ENCODE measurements at places on chromosomes 5 and 9.

DNA sequence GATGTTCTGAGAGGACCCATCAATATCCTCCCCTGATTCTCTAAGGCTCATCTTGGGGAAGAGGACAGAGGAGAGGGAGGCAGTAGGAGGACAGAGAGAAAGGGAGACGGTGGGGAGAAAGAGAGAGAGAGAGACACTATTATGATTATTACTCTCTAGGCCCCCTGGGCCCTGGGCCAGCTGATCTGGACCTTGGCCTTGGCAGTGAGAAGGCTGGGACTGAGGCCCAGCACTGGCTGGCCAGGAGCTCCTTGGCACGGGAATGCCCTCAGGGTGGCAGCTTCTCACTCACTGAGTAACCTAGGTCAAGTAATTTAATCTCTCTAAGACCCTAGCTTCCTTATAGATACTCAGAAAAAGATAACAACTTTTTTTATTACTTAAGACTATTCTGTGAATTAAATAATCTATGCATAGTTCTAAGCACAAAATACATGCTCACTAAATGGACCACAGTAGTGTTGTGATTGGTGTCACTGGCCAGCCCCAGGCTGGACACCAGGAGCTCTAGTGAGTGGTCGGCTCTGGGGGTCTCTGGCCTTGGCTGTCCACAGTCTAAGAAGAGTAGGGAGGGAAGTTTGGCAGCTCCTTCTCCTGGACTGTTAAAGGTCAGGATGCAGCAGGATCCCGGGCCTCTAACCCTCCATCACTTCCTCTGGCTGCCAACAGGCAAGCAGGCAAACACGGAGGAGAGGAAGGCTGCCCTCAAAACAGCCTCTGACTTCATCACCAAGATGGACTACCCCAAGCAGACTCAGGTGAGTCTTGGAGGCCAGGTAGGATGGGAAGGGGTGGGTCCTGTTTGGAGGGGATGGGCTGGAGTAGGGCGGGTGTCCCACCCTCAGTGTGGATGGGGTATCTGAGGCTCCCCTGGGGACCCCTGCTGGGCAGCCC lies 50.0 kb downstream of the GSN start:
- DNase-seq, result no peak

DNA sequence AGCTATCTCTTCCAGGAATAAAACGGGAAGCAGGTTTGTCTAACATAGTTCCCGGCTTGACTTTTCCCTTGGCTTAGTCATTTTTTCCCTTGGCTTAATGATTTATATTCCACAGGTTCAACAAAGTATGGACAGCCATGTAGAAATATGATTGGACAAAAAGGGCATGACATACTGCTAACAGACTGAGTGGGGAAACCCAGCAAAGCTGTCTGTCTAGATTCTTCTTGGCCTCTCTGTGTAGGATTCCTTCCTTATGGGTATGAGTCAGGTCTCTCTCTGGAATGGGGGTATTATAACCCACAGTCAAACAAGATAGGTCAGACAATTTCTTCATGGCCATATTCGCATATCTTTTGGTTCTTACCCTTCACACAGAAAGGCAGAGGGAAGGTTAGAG lies 5.7 kb upstream of the MTAP start:
- no peak for DNase-seq

DNA sequence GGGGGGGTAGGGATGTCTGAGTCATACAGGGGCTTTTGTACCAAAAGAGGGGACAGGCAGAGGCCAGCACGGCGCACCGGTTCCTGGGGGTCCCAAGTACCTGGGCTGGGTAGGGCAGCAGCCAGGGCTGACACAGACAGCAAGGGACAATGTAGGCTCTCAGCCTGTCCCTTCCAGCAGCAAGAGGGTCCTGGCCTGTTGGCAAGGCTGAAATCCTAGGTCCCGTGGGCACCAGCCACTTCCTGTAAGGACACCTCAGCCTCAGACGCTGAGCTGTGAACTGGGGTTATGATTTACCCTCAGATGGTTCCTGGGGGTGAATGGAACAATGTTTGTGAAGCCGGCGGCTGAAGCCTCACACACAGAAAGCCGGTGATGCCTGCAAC lies 41.3 kb downstream of the NACC2 start:
- DNase-seq, result no peak

DNA sequence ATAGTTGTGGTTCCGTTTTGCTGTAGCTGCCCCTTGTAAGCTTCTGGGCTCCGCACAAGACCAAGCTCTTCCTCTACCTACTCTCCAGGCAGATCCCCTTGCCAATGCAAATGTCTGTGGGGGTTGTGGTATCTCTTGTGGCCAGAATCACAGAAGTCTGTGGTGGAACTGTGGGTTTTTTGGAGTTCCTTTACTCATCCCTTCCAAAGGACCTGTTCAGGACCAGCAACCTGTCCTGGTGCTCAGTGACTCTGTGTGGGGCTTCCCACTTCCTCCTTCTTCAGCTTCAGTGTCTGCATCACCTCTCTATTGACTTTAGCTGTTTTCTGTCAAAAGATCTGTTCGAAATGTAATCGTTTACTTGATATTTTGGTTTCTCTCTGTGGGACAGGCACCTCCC lies 441.3 kb upstream of the ADAMTSL1 start:
- DNase-seq, result no peak

DNA sequence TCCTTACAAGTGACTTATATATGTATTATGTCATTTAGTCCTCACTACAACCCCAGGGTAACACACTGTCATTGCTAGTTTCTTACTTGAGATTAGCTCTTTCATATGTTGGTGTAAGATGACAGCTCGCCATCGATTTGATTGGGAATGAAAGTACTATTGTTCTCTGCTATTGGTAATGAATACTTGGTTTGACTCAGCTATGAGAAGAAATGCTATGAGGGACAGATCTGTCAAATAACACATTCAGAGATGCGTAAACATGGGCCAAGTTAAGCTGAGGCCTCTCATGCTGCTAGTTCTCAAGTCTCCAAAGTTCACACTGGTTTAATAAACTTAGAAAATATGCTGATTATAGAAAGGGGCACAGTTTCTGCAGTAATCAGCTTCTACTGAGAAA lies 142.7 kb downstream of the SGCD start:
- DNase-seq, result no peak

DNA sequence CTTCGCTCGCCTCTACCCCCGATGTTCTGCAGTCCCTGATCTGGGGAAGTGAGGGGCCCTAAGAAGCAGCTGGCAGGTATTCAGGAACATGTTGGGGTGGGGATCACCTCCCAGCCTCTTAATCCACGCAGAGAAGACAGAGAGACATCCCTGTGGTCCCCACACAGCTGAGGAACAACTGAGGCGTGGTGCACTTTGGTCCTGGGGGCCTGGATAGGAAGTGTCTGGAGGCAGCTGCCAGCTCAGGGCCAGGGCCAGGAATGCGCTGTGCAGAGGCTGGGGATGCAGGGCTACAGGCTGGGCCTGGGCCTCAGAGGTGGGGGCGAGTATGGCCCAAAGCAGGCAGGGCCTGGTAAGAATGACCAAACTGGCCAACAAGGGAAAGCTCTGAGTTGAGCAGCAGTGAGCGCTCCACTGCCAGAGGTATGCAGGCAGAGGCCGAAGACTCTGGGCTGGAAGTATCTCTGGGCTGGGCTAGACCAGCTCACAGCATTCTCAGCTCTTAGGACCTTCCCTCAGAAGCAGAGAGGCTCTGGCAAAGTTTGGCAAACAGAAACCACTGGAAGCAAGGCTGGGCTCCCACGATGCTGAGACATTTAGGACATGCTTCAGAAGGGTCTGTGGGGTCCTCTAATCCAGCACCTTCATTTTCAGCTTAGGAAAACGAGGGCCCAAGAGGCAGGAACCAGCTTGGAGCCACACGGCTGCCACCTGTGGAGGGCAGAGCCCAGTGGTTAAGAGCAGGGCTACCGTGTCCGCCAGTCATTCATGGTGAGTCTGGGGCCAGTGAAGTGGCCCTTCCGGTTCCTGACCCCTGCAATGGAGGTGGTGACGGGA lies 174.4 kb downstream of the GAPVD1 start:
- no peak for DNase-seq

DNA sequence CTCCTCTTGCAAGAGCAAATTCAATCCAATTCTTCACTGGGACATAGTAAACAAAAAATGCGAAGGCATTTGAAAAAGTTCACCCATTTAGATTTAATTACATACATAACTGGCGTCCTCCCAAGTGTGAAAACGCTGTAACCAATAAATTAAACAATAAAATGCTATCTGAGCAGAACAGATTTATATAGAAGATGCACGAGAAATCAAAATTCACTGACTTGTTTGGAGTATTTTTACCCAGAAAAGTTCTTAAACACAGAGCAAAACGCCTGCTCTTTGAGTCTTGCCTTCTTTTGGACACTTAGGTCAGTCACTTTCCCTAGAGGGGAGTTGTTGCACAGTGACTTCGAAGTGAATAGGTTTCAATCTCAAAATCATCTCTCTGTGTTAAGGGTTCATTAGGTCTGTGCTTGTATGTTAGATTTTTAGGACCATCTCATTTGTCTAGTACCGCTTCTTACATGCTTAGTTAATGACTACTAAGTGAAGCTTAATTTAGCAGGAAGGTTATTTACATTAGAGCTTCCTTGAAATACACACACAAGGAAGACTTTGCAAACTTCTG lies 1.9 kb downstream of the ALDH1A1 start:
- no peak for DNase-seq

- no peak for DNase-seq
Observed at GRCh38 chr9:135039266-135039870, 48.1 kb upstream of the OLFM1 start.

GRCh38 chr5:131745703-131746102 lies 51.1 kb downstream of the FNIP1 start:
- no peak for DNase-seq

DNA sequence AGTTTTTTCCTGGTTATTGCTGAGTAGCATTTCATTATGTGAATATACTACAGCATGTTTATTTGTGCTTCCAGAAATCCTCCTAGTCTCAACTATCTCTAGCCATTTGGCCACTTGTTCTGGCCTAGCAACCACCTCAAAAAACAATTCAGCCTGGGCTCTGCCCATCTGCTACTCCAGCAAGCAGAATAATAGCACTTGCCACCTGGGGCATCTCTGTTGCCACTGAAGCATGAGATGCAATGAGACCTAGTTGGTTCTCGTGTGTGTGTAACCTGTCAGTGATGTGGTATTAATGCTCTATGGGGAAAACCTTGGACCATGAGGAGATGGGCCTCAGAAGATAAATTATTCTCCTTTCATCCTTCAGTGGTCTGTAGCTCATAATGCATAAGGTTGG lies 129.5 kb downstream of the RNF180 start:
- no peak for DNase-seq

DNA sequence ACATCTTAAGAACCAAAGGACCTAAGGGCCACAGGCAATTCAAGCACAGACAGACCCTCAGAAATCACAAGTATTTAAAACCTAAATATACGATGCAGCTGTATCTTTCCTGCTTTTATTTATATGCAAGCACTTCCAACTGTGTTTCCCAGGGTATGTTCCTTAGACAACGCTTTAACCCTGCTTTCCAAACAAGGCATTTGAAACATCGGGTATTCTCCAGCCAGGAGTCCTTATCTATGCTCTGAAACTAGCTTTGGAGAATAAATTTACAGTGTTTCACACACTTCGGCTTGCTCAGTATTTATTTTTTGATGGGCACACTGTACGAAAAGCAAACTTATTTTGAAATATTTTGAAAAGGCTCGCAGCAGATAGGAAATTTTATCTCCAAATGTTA lies 13.5 kb downstream of the NR6A1 start:
- no peak for DNase-seq

DNA sequence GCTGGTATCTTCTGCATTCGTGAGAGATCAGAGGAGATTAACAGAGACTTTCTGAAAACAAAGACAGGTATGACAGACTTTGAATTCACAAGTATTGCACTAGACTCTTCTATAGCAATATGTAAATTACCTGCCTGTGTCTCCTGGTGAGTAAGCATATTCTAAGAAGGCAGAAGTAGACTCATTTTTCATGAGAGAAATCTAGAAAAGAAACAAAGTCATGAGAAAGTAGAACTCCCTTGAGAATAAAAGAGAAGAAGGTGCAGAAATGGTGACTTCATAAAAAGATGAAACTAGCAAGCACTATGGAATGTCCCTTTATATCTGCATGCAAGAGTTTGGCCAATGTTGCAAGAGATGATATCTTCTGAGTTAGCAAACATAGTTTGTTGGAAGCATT lies 419.8 kb downstream of the DMRT2 start:
- DNase-seq, result no peak

GRCh38 chr9:14418941-14419937 lies 105.3 kb upstream of the NFIB start:
- DNase-seq, result no peak

DNA sequence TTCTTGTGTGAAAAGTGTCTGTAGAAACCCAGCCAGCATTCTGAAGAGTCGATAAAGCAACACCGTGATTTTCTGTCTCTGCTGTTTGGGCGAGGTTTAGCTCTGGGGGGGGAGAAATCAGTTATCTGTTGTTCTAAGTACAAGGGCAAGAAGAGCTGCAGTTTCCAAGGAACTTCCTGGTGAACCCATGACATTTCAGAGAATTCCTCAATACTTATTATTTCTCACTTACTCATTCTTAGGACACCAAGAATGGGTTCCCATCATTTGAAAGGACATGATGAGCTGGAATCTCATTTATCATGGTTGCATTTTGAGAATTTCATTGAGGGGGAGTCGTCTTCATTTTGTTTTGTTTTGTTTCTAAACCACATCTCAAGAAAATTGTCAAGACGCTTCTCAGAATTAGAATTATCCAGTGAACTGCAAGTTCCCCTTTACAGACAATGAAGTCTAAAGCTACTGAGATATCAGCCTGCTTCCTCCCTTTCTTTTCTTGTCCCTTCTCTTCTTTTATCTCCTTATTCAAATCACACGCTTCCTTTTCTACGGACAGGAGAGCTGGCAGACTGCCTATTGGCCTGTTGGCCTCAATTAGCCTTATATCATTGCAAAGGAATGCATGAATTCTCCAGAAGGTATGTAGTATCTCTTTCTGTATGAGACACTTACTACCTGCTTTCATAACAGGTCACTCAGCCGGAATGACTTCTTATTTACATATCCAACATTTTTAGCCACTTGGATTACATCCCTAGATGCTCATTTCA lies 53.7 kb downstream of the ZNF462 start:
- DNase-seq, result peak; percentile 28

GRCh38 chr9:88800329-88800682 lies 191.0 kb upstream of the S1PR3 start:
- no peak for DNase-seq

GRCh38 chr9:88773126-88773525 lies 218.1 kb upstream of the S1PR3 start:
- DNase-seq, result no peak

DNA sequence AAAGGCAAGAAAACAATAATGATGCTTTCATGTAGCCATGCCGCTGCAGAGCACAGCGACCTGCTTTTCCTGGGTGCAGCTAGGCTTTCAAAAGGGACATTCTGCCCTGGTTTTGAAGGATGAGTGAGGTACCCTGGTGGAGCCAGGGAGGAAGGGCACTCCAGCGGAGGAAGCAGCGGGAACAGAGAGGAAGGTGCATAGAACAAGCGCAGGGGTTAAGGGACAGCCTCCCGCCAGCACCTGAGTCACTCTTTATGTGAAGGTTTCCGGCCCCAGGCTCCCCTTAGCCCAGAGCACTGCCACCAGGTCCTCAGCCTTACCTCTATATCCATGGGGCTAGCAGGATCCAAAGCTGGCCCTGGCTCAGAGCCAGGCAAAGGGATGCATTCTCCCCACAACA lies 221.1 kb downstream of the CDK5RAP2 start:
- DNase-seq, result no peak
